Effector memory CD8-positive, alpha-beta T cell (primary cell): ENCODE measurements at places on chromosomes 6 and 20.

GRCh38 chr6:43648248-43648647, 3.4 kb downstream of the RSPH9 start:
- DNase-seq: no peak

DNA sequence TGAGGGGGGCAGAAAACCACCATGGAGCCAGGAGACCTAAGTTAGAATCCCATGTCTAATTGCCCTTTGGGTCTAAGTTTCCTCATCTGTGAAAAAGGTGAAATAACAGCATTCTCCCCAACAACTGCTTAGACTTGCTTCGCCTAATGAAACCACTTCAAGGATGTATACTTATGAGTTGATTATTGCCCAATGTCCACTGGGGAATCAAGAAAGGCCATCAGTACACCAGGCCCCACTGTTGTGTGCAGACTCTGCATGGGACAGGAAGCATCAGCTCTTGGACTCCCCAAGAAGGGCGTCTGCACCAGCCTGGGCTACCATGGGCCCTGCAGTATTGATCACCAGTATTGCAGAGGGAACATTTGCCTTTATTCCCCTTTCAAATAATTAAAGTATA, 189.6 kb downstream of the MAFB start:
- DNase-seq: no peak

DNA sequence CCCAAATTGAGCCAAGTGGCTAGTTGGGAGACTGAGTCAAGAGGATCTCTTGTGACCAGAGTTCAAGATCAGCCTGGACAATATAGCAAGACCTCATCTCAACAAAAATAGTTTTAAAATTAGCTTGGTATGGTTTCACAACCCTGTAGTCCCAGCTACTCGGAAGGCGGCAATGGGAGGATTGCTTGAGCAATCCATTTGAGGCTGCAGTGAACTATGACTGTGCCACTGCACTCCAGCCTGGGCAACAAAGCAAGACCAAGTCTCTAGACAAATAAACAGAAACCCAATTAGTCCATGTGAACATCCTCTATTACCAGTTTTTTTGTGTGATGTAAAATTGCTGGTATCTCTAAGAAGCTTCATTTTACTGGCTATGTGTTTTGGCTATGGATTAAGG, 106.2 kb downstream of the TULP4 start:
- no peak for DNase-seq

DNA sequence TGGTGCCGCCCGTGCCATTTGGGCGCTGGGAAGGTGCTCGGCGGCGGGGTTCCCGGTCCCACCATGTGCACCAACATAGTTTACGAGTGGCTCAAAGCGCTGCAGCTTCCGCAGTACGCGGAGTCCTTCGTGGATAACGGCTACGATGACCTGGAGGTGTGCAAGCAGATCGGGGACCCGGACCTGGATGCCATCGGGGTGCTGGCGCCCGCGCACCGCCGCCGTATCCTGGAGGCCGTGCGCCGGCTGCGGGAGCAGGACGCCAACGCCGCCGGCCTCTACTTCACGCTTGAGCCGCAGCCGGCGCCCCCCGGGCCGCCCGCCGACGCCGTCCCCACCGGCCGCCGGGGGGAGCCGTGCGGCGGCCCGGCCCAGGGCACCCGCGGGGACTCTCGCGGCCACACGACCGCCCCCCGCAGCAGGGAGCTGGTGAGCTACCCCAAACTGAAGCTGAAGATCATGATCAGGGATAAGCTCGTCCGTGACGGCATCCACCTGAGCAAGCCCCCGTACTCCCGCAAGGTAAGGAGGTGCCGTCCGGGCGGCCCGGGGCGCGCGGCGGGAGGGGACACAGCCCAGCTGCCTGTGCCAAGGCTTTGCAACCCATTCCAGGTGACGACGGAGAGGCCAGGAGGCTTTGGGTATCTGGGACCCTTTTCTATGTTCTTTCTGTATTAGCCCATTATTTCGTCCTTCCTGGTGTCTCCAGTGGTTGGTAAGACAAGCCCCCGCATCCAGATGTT, 547 bp downstream of the SAMD5 start:
- DNase-seq: no peak

DNA sequence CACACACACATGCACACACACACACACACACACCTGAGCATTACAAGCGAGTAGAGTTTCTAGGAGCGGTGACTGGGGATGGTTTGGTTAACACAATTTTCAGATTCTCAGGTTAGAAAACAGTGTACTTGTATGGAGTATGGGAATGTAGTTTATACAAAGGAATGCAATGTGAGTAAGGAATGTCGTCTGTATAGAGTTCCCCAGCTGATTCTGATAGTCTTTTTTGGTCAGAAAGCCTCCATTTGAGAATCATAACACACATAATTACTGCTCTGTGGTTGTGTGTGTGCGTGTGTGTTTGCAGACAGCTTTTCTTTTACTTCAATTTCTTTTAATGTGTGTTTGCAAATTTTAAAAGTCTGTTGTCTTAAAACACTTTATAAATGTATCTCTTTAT, 93.2 kb downstream of the MYO6 start:
- DNase-seq: no peak

DNA sequence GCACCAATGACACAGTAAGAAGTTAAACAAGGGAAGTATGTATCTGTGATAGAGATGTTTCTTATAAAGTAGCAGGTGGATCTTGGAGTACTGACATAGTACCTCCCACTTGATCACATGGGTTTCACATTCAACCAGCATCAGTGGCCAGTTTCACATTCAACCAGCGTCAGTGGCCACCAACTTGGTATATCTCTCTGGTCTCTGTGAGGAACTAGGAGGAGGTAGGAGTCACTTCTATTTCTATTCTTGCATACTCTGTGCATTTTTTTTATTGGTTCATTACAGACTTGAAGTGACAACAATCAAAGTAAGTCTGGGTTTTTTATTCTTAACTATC, 200.3 kb upstream of the SIM1 start:
- DNase-seq: no peak

GRCh38 chr6:44634321-44634720, 246.8 kb downstream of the CDC5L start:
- no peak for DNase-seq

GRCh38 chr20:36929290-36929689, 22.2 kb downstream of the SAMHD1 start:
- DNase-seq: no peak

GRCh38 chr20:32067234-32067821, 15.3 kb downstream of the HCK start:
- no peak for DNase-seq

DNA sequence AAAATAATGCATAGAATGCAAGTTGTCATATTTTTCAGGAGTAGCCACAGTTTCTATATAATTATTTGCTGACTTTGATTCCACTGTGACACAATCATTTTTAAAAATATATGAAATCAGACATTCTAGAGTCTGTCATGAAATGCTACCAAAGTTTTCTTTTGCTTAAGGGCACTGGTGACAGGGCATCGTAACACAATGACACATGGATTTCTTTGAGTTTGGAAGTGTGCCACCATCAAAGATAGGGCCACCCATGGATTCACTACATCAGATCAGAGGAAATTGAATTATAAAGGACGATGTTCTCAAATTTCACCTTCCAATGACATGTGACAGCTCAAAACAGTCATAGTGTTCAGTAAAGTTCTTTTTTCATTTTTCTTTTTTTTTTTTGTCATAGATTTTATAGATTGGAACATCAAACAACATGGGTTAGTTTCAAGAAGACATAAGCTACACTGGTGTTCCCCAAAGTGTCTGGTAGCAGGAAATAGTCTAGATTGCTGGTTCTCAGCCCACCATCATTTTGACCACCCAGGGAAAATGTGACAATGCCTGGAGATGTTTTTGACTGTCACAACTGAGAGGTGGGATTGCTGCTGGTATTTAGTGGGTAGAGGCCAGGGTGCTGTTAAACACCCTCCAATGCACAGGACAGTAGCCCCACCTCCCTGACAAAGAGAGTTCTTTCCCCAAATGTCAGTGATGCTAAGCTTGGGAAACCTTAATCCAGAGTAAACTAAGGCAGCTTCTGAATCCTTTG, 123.8 kb upstream of the DOK5 start:
- no peak for DNase-seq

DNA sequence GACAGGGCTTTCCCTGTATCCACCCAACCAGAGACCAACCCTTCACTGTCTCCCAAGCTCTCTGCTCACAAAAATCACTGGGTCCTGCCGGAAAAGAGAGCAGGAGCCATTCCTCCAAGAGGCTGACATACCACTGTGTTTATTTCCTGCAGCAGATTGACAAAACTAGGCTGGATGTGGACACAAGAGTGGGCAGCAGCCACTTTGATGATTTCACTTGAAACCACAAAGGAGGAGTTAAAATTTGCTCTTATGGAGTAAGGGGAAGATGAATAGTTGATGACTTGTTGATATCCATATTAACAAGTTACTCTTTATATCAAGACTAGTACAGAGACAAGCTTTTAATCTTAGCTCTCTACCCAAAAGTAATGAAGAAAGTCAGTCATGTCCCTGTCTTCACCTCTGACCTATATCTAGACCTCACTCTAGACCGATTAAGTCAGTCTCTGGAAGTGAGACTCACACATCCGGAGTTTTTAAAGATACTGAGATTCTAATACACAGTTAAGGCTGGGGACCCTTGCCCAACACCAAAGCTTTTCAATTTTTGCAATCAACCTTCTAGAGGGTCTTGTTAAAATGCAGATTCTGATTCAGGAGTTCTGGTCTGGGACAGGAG, 73.8 kb downstream of the SCML4 start:
- no peak for DNase-seq

- peak; percentile 81 for DNase-seq
Measured at GRCh38 chr20:59207742-59208357, 44.2 kb downstream of the ZNF831 start.

DNA sequence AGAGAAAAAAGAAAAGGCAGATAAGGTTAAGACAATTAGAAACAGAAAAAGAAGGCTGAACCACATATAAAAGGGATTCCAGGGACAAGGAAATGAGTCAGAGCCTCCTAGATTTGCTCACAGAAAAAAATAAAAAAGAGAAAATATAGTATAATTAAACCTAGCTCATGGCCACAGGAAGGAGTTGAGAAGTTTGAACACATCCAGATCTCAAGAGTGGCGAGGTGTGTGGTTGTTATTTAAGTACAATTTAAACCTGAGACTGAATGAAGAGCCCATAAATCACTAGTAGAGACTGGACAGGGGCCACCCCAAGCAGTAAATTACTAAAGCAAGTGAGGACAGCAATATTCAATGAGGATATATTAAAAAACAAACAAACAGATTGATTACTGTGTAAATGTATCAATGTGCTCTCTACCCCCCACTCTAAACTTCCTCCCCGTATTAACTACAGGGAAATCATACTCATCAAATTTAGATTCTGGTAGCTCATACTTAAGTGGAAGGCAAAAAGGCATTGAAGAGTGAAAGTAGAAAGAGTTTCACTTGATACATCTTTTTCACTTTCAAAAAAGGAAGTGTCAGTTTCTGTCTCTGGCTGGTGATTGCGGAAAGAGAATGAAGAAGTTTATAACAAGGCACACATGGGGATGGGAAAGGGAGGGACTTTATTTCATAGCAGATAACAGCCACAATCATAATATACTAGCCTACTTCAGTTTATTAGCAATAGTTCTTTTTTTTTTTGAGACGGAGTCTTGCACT, 49.3 kb upstream of the SCAF8 start:
- DNase-seq: no peak

DNA sequence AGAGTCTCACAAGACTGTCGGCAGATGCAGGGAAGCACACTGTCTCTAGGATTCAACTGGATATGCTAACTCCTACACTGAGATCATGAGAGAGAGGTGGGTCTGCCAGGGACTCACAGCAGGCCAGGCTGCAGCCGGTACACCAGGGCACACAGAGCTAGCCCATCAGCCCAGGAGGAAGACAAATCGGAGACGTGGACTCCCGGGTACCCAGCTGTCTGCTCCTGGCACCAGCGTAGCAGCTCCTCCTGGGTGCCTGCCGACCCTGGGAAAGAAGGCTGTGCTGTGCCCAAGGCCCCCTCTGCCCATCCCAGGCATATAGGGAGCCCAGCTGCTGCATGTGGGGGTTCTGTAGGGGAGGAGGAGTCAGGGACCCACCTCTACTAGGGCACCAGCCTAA, 7.0 kb downstream of the MICAL1 start:
- DNase-seq: no peak

GRCh38 chr6:97392735-97393134, 109.7 kb upstream of the MMS22L start:
- DNase-seq: no peak

DNA sequence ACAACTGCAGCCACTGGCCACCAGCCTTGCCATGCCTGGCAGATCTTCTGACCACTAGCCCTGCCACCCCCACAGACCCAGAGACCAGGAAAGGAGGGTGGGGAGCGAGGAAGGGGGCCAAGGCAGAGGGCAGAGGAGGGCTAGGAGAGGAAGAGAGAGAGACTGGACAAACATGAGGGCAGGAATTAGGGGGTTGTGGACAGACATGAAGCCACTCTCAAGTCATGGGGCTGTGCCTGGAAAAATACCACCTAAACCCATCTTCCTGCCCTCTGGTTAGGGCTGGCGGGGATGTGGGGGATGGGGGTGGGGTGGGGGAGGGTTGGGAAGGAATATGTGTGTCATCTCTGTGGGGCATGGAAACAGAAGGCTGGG, 1.4 kb upstream of the SLC29A1 start:
- DNase-seq: no peak

DNA sequence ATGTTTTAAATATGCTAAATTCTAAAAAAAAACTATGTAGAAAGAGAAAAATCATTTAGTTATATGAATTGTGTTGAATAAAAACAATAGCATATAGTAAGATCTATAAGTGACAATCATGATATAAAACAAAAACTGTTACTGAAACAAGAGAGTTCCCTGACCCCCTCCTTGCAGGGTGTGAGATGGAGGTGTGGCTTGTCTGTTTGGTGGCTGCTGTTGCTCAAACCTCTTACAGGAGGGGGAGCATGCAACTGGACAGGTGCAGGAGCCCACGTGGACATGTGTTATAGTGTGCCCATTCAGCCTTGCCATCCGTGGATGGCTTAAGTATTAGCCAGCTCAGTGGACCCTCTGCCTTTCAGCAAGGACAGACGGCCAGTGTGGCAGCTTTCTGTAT, 206.7 kb downstream of the MOXD1 start:
- DNase-seq: no peak

- no peak for DNase-seq
Measured at GRCh38 chr6:79427721-79428120, 109.5 kb downstream of the LCA5 start.
